ENCODE measurements at places on chromosomes 4 and X.

DNA sequence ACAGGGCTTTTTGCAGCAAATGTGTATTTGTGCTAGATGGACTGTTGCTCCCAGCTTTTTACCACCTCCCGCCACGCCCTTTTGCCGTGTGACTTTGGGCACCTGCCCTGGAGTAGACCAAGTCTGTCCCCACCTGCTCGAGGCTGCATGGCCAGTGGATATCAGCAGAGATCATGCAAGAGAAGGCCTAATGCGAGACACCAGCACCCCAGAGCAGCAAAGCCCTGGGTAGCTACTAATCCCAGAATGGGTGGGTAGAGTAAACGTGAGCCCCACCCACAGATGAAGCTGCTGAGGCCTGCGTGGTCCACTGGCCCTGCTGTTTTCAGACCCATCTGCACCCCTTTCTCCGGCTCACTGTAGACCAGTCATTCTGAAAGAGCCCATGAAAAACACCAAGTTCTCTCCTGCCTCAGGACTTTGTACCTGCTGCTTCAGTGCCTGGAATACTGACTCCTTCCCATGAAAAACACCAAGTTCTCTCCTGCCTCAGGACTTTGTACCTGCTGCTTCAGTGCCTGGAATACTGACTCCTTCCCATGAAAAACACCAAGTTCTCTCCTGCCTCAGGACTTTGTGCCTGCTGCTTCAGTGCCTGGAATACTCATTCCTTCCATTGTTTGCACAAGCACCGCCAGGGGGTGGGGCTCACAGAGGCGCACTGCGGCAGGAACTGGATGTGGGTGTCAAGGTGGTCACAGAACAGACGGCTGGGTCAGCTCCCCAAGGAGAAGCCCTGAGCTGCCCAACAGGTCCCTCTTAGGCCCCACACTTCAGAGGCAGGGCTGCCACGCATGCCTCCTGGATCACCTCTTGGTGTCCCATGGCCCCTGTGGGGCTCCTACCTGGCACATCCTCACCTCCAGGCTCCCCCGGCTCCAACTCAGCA is 5.1 kb upstream of the TNIP2 start:
- no peak for DNase-seq

- no peak for DNase-seq
Measured at GRCh38 chr4:153940916-153941315, 152.0 kb upstream of the SFRP2 start.

DNA sequence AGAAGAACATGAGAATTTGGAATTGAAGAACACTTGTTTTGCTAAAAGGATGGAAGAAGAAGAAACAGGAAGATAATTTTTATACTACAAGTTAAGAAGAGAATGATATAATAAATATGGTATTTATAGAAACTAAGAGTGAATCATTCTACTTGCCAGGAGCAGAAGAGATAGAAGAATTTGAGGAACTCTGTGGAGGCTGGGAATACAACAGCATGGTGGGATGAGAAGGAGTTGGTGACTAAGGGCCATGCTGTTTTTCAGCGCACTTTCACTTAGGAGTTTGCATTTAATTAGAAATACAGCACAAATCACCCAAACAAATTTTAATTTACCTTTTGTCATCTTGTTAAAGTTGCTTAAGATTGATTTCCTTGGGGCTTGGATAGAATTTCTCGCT is 20.5 kb downstream of the HADH start:
- DNase-seq: no peak

DNA sequence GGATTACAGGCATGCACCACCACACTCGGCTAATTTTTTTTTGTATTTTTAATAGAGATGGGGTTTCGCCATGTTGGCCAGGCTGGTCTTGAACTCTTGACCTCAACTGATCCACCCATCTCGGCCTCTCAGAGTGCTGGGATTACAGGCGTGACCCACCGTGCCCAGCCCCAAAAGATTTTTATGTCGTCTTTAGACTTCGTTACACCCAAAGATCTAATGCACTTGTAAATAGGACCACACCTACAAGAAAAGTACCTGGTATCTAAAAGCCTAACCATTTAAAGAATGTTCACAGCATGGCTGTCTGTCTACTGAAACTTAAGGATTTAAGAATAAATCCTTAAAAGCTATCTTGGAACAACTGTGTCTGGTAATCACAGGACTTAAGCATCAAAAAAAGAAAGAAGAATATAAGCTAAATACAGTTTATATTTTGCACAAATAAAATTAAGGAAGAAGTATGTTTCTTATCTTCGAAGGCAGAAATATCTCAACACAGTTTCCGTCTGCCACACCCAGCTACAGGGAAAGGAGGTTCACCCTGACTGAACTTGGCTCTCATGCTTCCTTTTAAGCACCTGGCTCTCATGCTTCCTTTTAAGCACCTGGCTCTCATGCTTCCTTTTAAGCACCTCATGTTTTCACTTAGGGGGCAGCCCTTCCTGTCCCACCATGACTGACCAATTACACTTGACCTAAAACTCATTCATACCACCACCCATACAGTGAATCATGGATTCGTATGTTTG is 92.0 kb upstream of the STS start:
- no peak for DNase-seq

GRCh38 chr4:26139310-26139924 is 181.4 kb upstream of the RBPJ start:
- no peak for DNase-seq

DNA sequence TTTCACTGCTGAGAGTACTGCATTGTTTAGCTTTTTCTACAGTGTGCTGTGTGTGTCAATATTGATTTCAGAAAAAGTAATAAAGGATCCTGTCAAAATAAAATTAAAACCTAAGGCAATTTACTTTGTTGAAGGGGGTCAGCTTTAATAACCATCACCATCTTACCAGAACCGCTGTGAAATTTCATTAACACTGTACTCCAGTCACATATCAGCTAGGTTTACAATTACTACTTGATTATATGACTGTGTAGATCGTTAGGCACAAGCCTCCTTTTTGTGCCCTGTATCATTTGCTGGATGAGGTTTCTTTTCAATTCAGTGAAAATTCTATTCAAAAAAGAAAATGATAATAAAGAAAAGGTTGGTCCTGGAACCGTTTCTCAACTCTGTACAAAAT is 917.2 kb downstream of the CENPC start:
- no peak for DNase-seq

- DNase-seq: no peak
Measured at GRCh38 chrX:8748855-8749254, 16.9 kb upstream of the ANOS1 start.
